ENCODE measurements at places on chromosomes 11 and 22. TPM values are rescaled to one million over a fixed set of nuclear protein-coding genes. Genes with fewer than 3 reads are reported as not detected.

Gene FZD4
- total RNA-seq: 52.2 TPM

Gene NLRP14
- not detected for total RNA-seq

Gene SEC14L3
- total RNA-seq: not detected

Gene ZDHHC5
- 34.0 TPM for total RNA-seq

Gene CWC15
- total RNA-seq: 69.5 TPM

Gene TRPC6
- total RNA-seq: not detected

Gene C11orf87
- total RNA-seq: not detected

Gene HIC2
- 1.7 TPM for total RNA-seq

Gene ZNHIT2
- total RNA-seq: 10.3 TPM

Gene TST
- total RNA-seq: 54.7 TPM

Gene KCTD14
- total RNA-seq: 0.25 TPM

Gene APOBEC3H
- total RNA-seq: not detected

Gene OR52M1
- not detected for total RNA-seq

Gene TIMP3
- 247 TPM for total RNA-seq

Gene TEX12
- total RNA-seq: 0.68 TPM

Gene OR51G1
- not detected for total RNA-seq

Gene HPX
- total RNA-seq: not detected

Gene MN1
- 40.0 TPM for total RNA-seq

Gene BACE1-AS
- total RNA-seq: 13.2 TPM

Gene C11orf97
- total RNA-seq: not detected

Gene OR51B5
- not detected for total RNA-seq

Data from gastrocnemius medialis (tissue), 4 donors.